CD4-positive, alpha-beta memory T cell (primary cell): ENCODE measurements at places on chromosomes 7 and 10.

DNA sequence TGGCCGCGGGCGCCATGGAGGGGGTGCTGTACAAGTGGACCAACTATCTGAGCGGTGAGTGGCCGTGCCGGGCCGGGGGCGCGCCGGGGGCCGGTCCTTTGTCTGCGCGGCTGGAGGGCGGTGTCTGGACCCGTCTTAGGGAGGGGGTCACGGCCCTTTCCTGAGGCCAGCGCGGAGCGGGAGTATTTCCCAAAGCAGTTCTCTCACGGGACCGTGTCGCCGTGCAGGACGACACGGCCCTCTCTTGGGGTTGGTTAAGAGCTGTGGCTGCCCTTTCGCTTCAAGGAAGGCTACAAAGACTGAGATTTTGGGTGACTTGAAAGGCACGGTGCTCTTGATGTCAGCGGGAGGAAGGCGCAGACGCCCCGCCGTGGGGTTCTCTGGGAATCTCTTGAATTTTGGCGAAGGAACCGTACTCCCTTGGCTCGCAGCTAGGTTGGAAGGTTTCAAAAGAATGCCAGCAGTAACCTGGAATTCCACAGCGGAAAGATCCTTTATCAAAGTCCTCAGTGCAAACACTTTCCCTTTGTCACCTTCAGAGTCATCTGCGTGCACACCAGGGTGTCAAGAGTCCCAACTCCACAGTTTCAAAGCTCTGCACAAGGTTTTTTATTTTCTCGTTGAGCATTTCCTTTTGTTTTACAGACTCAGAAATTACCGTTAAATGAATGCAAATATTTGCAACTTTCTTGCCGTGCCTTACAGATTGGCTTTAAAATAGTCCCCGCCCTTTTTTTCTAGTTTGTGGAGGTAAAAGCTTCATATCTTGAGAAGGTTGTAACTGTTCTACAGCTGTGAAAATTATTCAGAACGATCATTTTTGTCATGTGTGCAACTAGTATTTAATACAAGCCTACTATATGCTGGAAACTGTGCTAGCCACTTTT lies 780 bp downstream of the PLEKHA8 start:
- DNase-seq = peak; percentile 40

DNA sequence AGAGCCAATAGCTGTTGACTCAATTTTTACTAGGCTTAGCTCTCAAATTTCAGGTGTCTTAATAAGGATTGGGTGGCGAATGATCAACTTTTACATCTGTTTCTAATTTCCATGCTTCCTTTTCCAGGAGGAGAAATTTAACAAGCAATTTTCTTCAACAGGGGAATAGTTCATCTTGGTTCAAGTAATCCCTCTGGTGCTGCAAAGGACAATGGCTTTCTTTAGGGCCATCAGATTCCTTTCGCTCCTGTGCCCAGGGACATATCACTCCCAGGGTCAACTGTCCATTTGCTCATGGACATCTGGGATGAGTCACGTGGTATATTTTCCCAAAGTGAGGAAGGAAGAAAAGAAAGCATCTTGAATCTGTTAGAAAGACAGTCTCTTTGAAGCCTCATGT lies 313.3 kb downstream of the FRMD4A start:
- no peak for DNase-seq

DNA sequence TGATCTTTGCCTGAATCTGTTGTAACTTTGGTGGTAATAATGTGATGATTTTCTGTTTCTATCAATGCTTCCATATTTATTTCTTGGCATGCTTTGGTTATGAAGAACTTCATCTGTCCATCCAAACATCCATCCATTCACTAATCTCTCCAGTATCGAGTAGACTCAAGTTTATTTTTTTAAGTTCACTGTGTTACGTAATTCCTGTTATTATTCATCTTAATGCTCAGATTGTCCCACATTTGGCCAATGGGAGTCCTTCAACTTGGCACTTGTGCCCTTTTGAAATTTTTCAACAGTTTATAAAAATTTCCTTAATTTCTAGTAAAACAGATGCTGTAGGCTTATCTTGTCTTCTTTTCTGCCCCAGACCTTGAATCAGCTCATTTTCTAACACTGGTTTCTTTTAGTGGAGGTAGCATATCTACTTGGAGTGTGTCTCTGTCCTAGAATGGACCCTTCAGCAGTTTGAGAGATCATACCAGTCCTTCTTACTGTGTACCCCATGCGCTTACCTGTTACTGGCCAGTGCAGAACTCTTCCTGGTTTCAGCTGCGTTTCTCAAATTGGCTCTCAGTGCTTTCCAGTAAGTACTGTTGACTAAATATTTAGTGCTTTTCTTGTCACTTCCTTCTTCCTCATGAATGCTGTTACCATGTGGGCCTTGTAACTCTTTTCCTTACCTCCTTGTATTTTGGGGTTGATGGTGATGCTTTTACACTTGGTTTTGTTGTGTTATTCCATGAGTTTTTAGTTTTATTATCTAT lies 100.8 kb downstream of the MLLT10 start:
- DNase-seq = no peak

DNA sequence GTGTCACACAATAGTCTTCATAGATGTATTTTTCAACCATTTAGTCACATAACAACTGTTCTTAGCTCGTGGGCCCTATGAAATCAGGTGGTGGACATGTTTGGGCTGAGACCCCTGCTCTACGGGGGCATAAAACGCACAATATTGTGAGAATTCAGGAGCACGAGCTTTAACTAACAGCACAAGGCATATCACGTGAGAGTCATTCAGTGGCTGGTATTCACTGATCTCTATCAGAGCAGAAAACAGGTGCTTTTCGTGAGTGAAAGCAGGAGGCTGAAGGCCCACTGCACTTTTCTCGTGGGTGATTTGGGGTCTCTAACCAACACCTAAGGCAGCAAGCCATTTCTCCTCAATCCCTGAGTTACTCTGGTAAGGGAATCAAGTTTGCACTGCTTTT lies 42.8 kb upstream of the GRB10 start:
- no peak for DNase-seq

DNA sequence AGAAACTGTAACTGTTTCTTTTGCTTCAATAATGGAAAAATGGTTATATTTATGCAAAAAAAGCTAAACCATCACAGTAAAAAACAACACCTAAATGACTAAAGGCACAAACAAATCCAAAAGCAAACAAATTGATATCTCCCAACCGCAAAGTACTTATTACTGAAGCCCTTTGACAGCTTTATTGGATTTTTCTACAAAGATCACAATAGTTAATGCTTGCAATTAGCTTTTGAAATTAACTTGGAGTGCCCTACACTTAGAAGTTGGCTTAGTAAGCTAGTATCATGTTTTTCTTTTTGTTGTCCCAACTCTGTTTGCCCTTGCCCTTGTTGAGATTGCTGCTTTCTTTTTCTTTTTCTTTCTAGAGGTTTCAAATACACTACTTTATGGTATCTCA lies 257.5 kb downstream of the INHBA start:
- no peak for DNase-seq

DNA sequence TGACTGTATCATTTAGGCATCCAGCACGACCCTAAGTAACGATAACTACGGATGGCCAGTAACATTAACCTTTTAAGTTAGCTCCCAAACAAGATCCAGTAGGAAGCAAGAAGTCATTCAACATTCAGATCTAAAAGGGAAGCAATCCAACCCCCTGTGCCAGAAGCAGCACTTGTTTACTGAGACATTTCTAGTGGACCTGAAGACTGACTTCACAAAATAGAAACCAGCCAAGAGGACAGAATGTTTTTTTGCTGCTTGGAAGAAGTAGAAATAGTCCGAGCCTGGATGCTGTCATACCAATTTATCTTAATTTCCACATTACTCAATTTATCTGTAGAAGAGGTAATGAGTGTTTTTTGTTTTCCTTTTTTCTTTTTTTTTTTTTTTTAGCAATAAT lies 88.0 kb upstream of the CTTNBP2 start:
- no peak for DNase-seq

DNA sequence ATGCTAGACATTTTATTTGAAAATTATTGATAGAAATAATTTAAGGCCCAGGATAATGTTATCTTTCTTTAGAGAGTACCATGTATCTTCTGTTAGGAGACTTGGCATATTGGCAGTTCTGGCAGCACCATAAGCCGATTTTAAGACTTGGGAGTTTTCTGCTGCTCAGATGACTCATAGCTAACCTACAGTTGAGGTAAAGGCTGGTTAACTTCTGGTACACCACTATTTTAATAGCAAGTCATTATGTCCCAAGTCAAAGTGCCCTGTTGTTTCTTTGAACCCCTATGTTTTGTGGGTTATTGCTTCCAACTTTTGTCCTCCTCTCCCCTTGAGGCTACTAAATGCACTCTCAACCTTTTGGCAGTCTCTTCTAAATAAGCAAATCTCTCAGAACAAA lies 25.2 kb downstream of the ATRNL1 start:
- no peak for DNase-seq

DNA sequence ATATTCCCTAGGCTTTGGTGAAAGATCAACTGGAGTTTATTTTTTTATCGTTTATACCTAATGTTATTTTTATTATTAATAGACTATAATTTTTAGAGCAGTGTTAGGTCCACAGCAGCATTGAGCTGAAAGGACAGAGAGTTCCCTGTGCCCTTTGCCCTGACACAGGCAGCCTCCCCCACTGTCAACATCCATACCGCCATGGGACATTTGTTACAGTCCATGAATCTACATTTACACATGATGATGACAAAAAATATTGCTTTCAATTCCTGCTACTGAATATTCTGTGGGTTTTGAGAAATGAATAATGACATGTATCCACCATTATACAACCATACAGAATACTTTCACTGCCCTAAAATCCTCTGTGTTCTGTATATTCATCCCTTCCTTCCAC lies 1297.5 kb upstream of the SORCS1 start:
- DNase-seq = no peak

GRCh38 chr7:124723012-124723411 lies 42.6 kb downstream of the GPR37 start:
- no peak for DNase-seq

GRCh38 chr7:55527307-55527706 lies 45.0 kb downstream of the VOPP1 start:
- DNase-seq = no peak

GRCh38 chr10:116466715-116467422 lies 39.2 kb downstream of the PNLIPRP3 start:
- no peak for DNase-seq

DNA sequence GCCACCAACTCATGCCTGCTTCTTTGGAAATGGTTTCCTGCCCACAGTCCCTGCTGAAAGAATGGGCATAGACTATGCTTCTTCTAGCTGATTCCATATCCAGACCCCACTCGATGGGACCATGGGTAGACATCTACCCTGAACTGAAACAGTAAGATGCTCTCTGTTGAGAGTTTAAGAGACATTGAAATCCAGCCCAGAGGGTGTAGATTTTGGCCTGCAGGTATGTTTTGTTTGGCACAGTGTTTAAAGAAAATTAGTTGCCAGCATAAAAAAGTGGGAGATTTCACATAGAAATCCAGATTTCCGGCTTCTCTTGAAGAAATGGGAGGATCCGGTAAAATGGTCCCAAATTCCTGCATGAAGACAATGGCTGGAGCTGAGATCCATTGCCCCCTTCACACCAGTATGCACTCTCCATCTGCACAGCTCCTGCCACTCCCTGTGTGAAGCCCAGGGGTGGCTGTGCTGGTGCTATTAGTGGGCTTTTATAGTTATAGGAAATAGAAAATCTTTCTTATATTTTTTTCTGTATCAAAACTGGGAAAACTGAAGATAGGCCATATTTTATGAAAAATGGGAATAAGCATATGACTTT lies 218.1 kb downstream of the PTEN start:
- no peak for DNase-seq

- no peak for DNase-seq
Observed at GRCh38 chr7:123209786-123210185, 10.0 kb upstream of the SLC13A1 start.

DNA sequence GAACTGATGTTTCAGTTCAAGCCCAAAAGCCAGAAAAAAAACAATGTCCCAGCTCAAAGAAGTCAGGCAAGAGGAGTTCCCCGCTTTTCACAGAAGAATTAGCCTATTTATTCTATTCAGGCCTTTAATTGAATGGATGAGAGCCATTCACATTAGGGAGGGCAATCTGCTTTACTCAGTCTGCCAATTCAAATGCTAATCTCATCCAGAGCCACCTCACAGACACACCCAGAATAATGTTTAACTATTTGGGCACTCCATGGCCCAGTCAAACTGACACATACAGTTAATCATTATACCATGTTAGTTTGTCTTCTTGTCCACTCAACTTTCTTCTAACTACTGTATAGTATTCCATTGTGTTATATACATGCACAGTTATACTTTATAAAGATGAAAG lies 2.6 kb upstream of the NPSR1 start:
- no peak for DNase-seq

GRCh38 chr10:124324451-124324850 lies 94.3 kb downstream of the OAT start:
- DNase-seq = no peak

- no peak for DNase-seq
Observed at GRCh38 chr10:7243139-7243538, 167.7 kb downstream of the SFMBT2 start.

- no peak for DNase-seq
Observed at GRCh38 chr7:38773430-38773829, 135.6 kb downstream of the VPS41 start.
